ENCODE measurements at places on chromosomes 13 and 19. TPM values are rescaled to one million over a fixed set of nuclear protein-coding genes. Genes with fewer than 3 reads are reported as not detected.
A peak's percentile ranks its signal among the peaks of the same experiment; 100 is the strongest.

- no peaks in the 10 kb centered on the region for H3K36me3 ChIP-seq
- H3K4me3 ChIP-seq = no peak overlapping the region
- no peaks in the 10 kb centered on the region for H3K27me3 ChIP-seq
- no peak for DNase-seq
These were observed 208.0 kb downstream of the DLEU7 start for GRCh38 chr13:50635504-50635903.

- H3K4me3 ChIP-seq = no peak overlapping the region
- H3K4me1 ChIP-seq = peaks cover 16% of the 10 kb centered on the region
- no peak for DNase-seq
- H3K27me3 ChIP-seq = peaks cover 44% of the 10 kb centered on the region
- H3K27ac ChIP-seq = no peak overlapping the region
These were observed 4.4 kb upstream of the STARD13 start for GRCh38 chr13:33289966-33290365.

- H3K4me3 ChIP-seq = no peak overlapping the region
- peaks cover 16% of the 10 kb centered on the region for H3K27me3 ChIP-seq
- no peak for DNase-seq
These were observed 67.3 kb downstream of the SLC15A1 start for GRCh38 chr13:98685146-98685545.

- H3K4me1 ChIP-seq = no peaks in the 10 kb centered on the region
- no peaks in the 10 kb centered on the region for H3K36me3 ChIP-seq
These were observed 14.6 kb downstream of the LHFPL6 start for GRCh38 chr13:39588384-39588783.

DNA sequence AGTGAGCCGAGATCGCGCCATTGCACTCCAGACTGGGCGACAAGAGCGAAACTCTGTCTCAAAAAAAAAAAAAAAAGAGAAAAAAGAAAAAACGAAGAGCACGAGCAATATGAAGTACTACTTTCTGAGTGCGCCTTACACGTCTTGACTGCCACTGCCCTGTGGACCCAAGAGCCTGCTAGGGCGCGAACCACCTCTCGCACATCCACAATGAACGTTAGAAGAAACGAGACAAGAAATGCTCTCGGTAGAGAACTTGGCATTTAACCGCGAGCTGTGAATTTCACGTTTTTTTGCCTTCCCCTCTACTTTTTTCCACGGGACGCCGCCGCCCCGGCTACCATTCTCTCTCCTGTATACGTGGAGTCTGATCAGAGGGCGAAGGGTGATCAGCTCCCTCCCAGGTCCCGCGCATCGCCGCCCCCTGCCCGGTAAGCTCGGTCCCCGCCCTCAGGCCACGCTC lies 454 bp downstream of the TIMM44 start:
- peak overlapping the region; percentile 96 for H3K27ac ChIP-seq
- peaks cover 40% of the 10 kb centered on the region for H3K4me1 ChIP-seq
- H3K36me3 ChIP-seq = peaks cover 14% of the 10 kb centered on the region

DNA sequence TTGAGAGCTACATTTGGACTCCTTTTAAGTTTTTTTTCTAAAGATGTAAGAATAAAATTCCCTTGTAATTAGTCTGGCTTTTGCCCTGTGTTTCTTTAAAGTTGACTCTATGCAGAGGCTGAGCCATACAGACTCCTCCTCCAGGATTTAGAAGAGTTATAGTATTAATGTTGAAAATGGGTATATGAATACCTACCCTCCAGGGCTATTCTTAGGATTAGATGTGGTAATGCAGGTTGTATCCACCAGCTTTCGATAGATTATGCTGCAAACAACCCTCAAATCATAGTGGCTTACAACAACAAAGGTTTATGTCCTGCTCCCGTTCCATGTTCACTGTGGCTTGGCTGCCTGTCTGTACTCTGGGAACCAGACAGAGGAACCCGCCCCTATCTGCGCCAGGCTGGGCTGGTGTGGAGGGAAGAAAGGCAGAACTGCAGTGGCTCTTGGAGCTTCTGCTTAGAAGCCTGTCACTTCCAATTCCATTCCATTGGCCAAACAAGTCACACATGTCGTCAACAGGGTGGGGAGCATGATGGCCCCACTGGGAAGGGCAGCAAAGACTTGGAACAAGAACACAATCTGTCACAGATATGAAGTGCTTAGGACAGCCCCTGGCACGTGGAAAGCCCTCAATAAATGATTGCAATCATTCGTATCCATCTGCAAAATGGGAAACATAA lies 290.8 kb downstream of the FOXO1 start:
- no peak for DNase-seq
- no peaks in the 10 kb centered on the region for H3K27me3 ChIP-seq
- H3K4me1 ChIP-seq = peaks cover 70% of the 10 kb centered on the region
- H3K27ac ChIP-seq = no peak overlapping the region
- H3K4me3 ChIP-seq = no peak overlapping the region

DNA sequence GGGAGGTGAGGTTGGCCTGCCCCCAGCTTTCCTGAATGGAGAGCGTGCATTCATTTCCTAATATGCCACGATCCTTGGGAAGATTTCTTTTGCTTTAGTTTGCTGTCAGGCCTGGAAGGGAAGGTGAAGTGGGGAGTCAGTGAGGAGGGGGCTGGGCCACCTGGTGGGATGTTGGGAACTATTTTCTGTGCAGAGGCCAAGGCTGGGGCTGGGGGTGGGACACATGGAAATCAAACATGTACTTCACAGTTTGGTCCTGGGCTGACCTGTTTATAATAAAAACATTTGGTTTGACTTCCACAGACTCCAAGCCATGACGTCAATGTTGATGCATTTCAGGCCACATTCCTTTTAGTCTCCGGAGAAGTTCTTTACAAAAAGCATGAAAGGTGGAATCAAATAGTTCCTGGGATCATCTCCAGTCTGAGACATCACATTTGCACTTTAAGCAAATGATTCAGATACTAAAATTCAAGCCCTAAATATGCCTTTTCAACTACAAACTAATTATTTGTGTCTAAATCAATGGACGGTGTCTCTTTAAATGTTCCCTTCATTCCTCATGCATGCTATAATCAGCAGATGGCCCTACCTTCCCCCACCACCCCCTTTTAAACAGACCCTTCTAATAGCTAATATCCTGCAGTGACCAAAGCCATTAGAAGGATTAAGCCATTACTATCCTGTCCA lies 41.5 kb upstream of the MEDAG start:
- H3K27me3 ChIP-seq = peaks cover 12% of the 10 kb centered on the region
- no peak for DNase-seq
- H3K36me3 ChIP-seq = no peaks in the 10 kb centered on the region
- no peak overlapping the region for H3K27ac ChIP-seq
- H3K4me1 ChIP-seq = peaks cover 11% of the 10 kb centered on the region
- no peak overlapping the region for H3K4me3 ChIP-seq

DNA sequence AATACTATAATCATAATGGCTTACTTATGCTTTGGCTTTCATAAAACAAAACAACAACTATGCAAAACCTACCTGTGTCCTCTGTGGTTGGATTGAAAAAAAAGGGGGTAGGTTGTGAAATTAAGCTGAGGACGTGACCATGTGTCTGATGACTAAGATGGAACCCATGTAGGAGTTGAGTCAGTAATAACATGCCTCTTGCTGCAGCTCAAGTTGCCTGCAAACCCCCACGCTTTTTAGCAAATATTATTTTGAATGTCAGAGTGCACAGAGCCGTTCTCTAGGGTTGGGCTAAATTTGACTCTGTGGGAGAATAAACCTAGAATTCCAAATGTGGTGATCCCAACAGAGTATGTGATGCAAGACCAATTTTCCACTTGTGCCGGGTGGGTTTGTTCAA lies 209.3 kb downstream of the KCNRG start:
- peak overlapping the region; percentile 44 for H3K27ac ChIP-seq
- peak overlapping the region; percentile 21 for H3K4me3 ChIP-seq
- DNase-seq = peak; percentile 50
- peaks cover 3% of the 10 kb centered on the region for H3K36me3 ChIP-seq
- peaks cover 74% of the 10 kb centered on the region for H3K27me3 ChIP-seq

GRCh38 chr13:85386424-85386823 lies 412.8 kb downstream of the SLITRK6 start:
- H3K36me3 ChIP-seq = no peaks in the 10 kb centered on the region
- no peaks in the 10 kb centered on the region for H3K27me3 ChIP-seq
- no peaks in the 10 kb centered on the region for H3K4me1 ChIP-seq
- DNase-seq = no peak
- no peak overlapping the region for H3K27ac ChIP-seq

DNA sequence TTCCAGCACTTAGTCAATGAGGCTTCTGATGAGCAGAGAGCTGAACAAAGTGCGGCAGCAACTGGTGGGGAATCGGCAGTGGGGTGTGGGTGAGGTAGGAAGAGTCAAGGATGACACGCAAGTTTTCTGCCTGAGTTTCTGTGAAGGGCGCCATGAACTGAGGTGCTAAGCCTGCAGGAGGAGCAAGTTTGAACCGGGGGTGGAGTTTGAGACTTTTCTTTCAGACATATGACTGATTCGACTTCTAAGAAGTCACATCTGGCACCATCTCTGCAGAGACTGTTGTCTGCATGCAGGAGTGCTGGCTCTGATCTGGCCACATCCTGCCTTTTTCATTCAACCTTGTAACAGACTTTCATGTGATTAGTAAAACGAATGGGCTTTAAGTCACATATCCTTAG lies 14.8 kb upstream of the GPI start:
- H3K36me3 ChIP-seq = no peaks in the 10 kb centered on the region
- H3K27me3 ChIP-seq = no peaks in the 10 kb centered on the region
- DNase-seq = peak; percentile 71
- peak overlapping the region; percentile 87 for H3K27ac ChIP-seq
- peaks cover 22% of the 10 kb centered on the region for H3K4me1 ChIP-seq
- H3K4me3 ChIP-seq = peak overlapping the region; percentile 69

DNA sequence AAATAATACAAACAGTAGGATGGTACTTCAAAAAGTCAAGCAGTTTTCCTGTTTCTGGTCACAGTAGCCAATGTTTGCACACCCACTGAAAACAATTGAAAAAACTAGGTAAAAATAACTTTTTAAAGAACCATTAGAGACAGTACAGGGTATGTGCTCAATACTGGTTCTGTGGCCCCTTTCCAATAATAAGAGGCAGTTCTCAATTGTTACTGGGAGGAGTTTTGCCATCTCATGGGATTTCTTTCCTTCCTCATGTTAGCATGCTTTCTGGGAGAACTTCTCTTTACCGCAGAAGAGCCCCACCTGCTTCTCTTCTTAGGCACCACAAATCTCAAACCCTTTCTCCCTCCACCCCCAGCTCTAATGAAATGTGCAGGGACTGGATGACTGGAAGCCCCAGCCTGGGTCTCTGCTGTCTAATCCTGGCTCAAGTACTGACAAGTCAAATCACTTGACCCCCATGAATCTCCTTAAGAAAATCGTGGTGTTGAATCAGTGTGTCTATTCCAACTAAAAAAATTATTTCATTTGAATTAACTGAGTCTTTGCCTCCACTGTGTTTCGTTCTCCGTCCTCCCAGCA lies 14.6 kb downstream of the METTL21C start:
- no peak overlapping the region for H3K4me3 ChIP-seq
- peak overlapping the region; percentile 48 for H3K27ac ChIP-seq
- H3K27me3 ChIP-seq = no peaks in the 10 kb centered on the region
- DNase-seq = no peak
- peaks cover 19% of the 10 kb centered on the region for H3K36me3 ChIP-seq

- H3K36me3 ChIP-seq = no peaks in the 10 kb centered on the region
- H3K27me3 ChIP-seq = no peaks in the 10 kb centered on the region
- no peak overlapping the region for H3K27ac ChIP-seq
- DNase-seq = no peak
- H3K4me1 ChIP-seq = no peaks in the 10 kb centered on the region
These were observed 2280.4 kb upstream of the PCDH20 start for GRCh38 chr13:63696055-63696454.

DNA sequence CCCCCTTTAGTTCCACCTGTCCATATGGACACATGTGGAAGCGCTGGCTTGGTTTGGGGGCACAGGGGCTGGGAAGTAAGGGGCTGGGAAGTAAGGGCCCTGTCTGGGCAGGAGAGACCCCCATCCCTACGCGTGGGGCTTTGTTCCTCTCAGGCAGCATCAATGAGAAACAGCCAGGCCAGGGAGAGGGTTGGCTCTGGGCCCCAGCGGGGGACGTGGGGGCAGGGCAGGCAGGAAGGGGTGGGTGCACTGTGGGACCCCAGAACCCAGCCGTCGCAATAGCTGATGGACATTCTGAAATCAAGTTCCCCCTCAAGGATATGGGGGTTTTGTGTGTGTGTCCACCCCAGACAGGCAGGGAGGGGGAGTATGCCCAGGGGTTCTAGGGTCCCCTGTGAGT lies 1.2 kb downstream of the NCAN start:
- peaks cover 16% of the 10 kb centered on the region for H3K4me1 ChIP-seq
- H3K27ac ChIP-seq = no peak overlapping the region
- H3K27me3 ChIP-seq = peaks cover 50% of the 10 kb centered on the region
- no peak overlapping the region for H3K4me3 ChIP-seq
- no peaks in the 10 kb centered on the region for H3K36me3 ChIP-seq

DNA sequence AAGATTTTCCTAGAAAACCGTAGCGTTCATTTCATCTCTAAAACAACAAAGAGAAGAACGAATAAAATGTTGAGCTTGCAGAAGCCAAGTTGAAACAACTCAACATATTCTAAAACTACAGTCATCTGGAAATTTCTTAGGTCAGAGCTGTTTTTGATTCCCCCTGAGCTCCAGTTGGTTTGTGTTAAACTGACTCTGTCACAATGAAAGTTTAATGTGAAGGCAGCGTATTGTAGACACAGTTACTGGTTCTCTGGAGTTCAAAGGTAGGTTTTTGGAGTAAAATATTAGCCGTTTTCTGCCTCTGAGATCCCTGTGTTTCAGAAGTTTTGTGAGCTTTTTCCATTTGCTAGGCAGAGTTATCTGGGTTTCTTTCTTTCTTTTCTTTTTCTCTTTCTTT lies 2.2 kb downstream of the ARHGEF7 start:
- H3K27ac ChIP-seq = no peak overlapping the region
- no peak overlapping the region for H3K4me3 ChIP-seq
- no peak for DNase-seq

GRCh38 chr19:5958851-5959122 lies 19.2 kb downstream of the RANBP3 start:
- peaks cover 98% of the 10 kb centered on the region for H3K4me1 ChIP-seq
- H3K36me3 ChIP-seq = peaks cover 3% of the 10 kb centered on the region
- DNase-seq = no peak

DNA sequence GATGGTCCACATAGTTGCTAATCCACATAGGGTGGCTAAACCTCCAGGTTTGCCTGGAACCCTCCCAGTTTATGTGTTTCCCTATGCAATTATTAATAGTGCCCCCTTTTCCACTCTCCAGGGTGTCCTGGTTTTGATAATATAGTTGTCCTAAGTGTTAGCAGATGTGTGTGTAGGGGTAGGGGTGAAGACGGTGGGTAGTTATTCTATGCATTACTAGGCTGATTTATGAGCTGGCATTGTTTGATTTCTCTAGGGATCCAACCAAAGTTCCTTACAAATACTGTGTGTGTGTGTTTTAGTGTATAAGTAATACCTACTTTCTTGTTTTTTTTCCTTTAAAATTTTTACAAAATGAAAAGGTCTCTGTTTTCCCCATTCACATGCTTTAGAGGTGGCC lies 21.1 kb downstream of the GTF2F2 start:
- no peak overlapping the region for H3K4me3 ChIP-seq
- no peak for DNase-seq
- H3K4me1 ChIP-seq = peaks cover 20% of the 10 kb centered on the region
- H3K36me3 ChIP-seq = peaks cover 10% of the 10 kb centered on the region

The NPHS1 gene
- total RNA-seq = 0.22 TPM

The S1PR4 gene
- 41.1 TPM for total RNA-seq

The CD33 gene
- 1.7 TPM for total RNA-seq

The PLK5 gene
- total RNA-seq = not detected

The LHB gene
- not detected for total RNA-seq

The PLA2G4C gene
- 23.9 TPM for total RNA-seq

The ESD gene
- 92.4 TPM for total RNA-seq

The ZNF556 gene
- not detected for total RNA-seq

The B3GLCT gene
- 3.0 TPM for total RNA-seq

The CYP4F11 gene
- not detected for total RNA-seq

The CGB3 gene
- not detected for total RNA-seq

The SHANK1 gene
- 0.07 TPM for total RNA-seq

The YJEFN3 gene
- total RNA-seq = 21.3 TPM

The CHMP2A gene
- total RNA-seq = 91.8 TPM

The VSTM2B gene
- not detected for total RNA-seq

All from activated T-cell treated with anti-CD3 and anti-CD28 coated beads, Interleukin-2, amount 50 U/mL, for 72 hours (primary cell).